ENCODE measurements at places on chromosomes 1 and 21.

GRCh38 chr1:225427235-225428067 is at the start of gene LBR:
Gene LBR (minus strand): TSS chr1:225428038. CDS start chr1:225424075, 3,963 bp downstream.
- peak; percentile 30 for DNase-seq

- no peak for DNase-seq
These were observed 23.0 kb downstream of the SLAMF1 start for GRCh38 chr1:160623862-160624261.

DNA sequence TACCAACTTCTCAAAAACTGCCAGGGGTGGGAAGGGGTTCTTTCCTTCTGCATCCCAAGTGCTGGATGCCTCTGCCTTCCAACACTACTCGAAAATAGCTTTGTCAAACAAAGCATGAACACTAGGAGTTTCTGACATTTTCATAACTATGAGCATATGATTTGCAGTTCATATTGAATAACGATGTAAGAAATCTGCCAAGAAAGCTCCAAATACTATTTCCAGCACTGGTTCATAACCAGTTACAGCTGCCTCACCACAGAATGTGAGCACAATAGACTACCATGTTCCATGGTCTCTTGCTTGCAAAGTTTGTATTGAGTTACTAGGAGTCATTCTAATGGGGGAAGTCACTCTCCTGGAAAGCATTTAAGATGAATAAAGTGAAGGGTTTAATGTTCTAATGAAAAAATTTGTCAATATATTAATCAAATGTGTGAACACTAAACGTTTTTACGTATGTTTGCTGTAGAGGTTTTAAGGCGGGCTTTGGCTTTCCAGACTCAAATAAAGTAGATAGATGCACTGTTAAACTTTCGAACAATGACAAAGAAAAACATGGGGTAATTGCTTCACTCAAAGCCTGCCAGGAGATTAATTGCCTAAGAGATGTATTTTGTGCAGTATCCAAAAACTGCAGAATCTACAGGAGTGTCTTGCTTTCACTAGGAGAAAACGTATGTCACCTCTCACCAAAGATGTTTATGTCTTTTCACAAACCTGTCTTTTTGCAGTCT is 78.6 kb upstream of the UBE2U start:
- DNase-seq: no peak

GRCh38 chr1:183908079-183908478 is 103.2 kb downstream of the RGL1 start:
- DNase-seq: peak; percentile 59

GRCh38 chr1:30789388-30790255 is 32.0 kb upstream of the LAPTM5 start:
- no peak for DNase-seq
